ENCODE measurements at places on chromosomes 7 and 10.

- no peak for DNase-seq
Measured at GRCh38 chr7:112058686-112059085, 147.5 kb downstream of the DOCK4 start.

GRCh38 chr10:16505161-16505560 is 16.5 kb downstream of the C1QL3 start:
- no peak for DNase-seq

DNA sequence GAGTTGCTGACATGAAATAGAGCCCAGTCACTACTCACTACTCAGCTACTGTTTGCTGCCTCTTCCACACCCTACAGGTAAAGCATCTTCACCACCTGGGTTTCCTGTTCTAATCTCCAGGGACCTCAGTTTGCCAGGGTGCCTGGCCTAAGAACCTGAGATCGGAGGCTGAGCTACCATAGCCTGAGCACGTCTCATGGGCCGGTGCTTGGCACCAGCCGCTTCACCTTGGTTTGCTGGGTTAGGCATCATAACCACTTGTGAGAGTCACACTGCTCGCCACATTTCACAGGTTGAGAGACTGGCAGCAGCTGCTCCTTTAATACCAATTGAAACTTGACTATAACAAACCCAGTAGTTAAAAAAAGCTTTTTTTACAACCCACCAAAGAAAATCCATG is 75.1 kb downstream of the EMX2 start:
- no peak for DNase-seq

- no peak for DNase-seq
Measured at GRCh38 chr7:66877577-66878300, 43.3 kb upstream of the TMEM248 start.

DNA sequence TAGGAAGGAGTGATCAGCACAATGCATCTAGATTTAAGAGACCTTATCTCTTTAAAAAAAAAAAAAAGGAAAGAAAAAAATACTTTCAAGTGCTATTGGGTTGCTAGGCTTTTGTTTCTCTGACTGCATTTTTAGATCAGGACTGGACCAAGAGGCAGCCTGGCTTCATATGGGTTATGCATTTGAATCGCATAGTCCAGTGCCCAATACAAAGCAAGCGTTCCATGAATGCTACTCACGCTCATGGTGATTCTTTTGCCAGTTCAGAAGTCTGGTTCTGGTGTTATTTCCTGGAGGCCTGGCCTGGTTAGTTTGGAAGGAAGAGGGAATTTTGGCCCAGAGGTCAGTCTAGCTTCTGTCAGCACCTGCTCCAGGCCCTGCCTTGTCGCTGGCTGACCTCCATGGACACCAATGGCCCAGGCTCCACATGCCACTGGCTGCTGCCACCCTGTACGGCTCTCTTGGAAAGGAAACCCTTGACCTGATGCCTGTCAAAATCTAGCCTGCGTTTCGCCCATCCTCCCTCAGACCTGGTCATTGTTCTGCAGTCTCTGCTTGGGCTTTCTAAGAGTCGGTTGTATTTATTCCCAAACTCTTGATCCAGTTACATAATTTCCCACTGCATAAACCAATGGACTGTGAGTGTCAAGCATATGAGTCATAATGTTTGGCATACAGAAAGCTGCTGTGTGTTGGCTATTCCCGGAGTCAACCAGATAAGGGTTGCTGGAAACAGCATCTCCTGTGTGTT is 74.3 kb upstream of the MKX start:
- DNase-seq = no peak

- DNase-seq = no peak
Measured at GRCh38 chr7:125878988-125879387, 949.4 kb upstream of the POT1 start.

- no peak for DNase-seq
Measured at GRCh38 chr7:105879782-105880181, 3.4 kb upstream of the ATXN7L1 start.

DNA sequence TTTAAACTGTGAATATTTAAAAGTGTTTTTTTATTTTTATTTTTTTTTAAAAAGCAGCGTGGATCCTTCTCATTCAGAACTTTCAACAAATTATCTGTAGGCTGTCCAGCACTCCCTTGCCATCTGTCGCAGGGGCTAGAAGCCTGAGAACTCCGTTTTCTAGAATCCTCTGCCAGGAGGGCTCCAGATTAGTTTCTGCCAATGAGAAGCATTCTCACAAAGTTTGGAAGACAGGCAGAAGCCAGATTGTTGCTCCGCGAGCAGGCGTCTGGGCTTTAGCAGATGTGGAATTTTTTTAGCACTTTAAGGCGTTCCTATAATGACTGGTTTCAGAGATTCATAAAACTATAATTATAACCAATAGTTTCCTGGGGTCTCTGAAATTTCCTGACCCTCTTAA is 220.9 kb upstream of the KIAA1217 start:
- no peak for DNase-seq

GRCh38 chr10:121332829-121333765 is 265.1 kb downstream of the FGFR2 start:
- no peak for DNase-seq

- no peak for DNase-seq
Measured at GRCh38 chr10:130300608-130301020, 164.4 kb downstream of the GLRX3 start.

- no peak for DNase-seq
Measured at GRCh38 chr10:113665806-113666354, 2.0 kb upstream of the NRAP start.

- no peak for DNase-seq
Measured at GRCh38 chr10:60511477-60512229, 122.0 kb upstream of the ANK3 start.

GRCh38 chr10:51423121-51423452 is 276.3 kb downstream of the CSTF2T start:
- DNase-seq = no peak

DNA sequence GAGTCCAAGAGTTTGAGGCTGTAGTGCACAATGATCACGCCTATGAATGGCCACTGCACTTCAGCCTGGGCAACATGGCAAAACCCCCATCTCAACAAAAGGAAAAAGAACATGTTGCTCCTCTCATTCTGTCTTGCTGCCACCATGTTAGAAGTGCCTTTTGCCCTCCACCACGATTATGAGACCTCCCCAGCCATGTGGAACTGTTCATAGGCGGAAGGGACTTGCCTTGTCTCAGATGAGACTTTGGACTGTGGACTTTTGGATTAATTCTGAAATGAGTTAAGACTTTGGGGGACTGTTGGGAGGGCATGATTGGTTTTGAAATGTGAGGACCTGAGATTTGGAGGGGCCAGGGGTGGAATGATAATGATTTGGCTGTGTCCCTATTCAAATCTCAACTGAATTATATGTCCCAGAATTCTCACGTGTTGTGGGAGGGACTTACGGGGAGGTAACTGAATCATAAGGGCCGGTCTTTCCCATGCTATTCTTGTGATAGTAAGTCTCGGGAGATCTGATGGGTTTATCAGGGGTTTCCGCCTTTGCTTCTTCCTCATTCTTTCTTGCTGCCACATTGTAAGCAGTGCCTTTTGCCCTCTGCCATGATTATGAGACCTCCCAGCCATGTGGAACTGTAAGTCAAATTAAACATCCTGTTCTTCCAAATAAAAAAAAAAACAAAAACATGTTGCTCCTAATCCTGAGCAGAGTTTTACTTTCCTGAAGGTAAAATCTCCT is 22.3 kb downstream of the DLG5 start:
- DNase-seq = no peak

GRCh38 chr10:71088054-71088453 is 124.3 kb upstream of the UNC5B start:
- no peak for DNase-seq

GRCh38 chr7:97246317-97246716 is 128.8 kb downstream of the SDHAF3 start:
- no peak for DNase-seq

GRCh38 chr10:24731942-24732341 is 8.3 kb upstream of the ARHGAP21 start:
- no peak for DNase-seq

DNA sequence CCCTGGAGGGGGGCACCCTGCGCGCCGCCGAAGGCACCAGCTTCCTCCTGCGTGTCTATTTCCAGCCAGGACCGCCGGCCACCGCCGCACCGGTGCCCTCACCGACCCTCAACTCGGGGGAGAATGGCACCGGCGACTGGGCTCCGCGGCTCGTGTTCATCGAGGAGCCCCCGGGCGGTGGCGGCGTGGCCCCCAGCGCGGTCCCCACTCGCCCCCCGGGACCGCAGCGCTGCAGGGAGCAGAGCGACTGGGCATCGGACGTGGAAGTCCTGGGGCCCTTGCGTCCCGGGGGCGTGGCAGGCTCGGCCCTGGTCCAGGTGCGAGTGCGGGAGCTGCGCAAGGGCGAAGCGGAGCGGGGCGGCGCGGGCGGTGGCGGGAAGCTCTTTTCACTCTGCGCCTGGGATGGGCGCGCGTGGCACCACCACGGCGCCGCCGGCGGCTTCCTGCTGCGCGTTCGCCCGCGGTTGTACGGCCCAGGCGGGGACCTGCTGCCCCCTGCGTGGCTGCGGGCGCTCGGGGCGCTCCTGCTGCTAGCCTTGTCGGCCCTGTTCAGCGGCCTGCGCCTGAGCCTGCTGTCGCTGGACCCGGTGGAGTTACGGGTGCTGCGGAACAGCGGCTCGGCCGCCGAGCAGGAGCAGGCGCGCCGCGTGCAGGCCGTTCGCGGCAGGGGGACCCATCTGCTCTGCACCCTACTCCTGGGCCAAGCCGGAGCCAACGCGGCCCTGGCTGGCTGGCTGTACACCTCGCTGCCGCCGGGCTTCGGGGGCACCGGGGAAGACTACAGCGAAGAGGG is 594 bp downstream of the CNNM1 start:
- no peak for DNase-seq

DNA sequence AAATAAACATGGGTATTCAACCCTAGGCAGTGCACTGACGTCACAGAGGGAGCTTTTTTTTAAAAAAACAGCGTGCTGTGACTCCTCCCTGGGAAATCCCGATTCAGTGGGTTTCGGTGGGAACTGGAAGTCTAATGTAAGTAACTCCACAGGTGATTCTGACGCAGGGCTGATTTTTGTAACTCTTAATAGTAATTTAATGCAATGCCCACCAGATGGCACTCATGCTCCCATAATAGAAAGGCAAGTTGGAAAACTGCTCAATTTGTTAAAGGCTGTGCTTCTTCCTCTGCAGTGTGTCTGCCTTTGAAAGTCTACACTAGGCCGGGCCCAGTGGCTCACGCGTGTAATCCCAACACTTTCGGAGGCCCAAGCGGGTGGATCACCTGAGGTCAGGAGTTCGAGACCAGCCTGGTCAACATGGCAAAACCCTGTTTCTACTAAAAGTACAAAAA is 10.9 kb upstream of the RSU1 start:
- peak; percentile 72 for DNase-seq
